ENCODE measurements at places on chromosomes 13 and 19.

- no peak for DNase-seq
These were observed 992 bp upstream of the ADGRE1 start for GRCh38 chr19:6886277-6886897.

- no peak for DNase-seq
These were observed 48.0 kb downstream of the CELF5 start for GRCh38 chr19:3272401-3272931.

- DNase-seq: no peak
These were observed 14.1 kb downstream of the PROSER1 start for GRCh38 chr13:39023761-39024160.

- no peak for DNase-seq
These were observed 166.2 kb downstream of the ZIC5 start for GRCh38 chr13:99805361-99805760.
